ENCODE measurements at places on chromosomes 4 and X.

DNA sequence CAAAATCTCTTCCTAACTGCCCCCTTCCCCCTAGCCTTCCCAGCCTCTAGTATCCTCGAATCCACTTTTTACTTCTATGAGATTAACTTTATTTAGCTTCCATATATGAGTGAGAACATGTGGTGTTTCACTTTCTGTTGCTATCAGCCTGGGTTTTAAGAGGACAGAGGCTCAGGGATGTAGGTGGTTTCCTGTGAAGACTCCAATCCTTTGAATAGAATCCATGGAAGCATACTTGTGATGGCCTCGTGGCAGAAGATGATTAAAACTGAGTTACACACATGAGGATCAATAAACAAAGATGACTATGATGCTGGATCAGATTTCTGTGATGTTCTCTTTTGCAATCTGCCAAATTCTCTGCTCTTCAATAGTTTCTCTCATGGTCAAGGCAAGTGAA is 29.8 kb downstream of the CD99L2 start:
- no peak for DNase-seq

DNA sequence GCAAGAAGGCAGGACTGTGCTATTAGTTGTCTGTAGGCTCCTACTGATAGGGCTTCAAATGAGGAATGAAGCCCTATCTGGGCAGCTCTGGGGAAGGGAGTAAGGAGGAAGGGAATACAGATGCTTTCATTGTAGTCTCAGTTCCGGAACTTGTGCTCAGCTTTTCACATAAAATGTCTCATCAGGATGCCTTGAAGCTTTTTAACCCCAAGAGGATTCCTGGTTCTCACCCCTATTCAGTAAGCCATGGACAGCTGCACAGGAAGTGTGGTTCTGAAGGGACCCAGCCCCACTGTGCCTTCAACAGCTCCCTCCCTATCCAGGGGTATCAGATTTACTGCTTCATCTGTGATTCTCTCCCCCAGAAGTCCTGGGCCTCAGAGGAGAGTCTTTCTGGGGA is 5.0 kb downstream of the ARMCX5 start:
- no peak for DNase-seq

- DNase-seq, result peak; percentile 49
Measured at GRCh38 chr4:42865572-42866189, 26.8 kb upstream of the GRXCR1 start.

GRCh38 chr4:188110741-188111471 is 1.5 kb upstream of the TRIML2 start:
- no peak for DNase-seq

- no peak for DNase-seq
Measured at GRCh38 chr4:151315212-151315886, 10.1 kb downstream of the SH3D19 start.

DNA sequence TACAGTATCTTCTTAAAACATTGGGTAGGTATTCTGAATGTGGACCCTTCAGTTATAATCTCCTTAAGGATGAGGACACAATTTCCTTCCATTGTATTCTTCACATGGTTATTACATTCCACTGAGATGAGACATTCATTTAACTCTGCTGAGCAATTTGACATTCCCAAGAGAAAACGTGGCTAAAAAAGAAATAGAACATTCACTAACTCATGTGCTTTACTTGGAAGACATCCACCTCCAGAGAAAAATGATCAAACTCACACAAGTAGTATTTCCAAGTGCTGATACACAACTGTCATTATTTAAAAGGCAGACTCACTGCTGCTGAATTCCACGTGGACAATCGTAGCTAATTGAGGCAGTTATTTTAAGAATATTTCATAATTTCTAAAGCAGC is 227.9 kb upstream of the ANKRD50 start:
- no peak for DNase-seq

DNA sequence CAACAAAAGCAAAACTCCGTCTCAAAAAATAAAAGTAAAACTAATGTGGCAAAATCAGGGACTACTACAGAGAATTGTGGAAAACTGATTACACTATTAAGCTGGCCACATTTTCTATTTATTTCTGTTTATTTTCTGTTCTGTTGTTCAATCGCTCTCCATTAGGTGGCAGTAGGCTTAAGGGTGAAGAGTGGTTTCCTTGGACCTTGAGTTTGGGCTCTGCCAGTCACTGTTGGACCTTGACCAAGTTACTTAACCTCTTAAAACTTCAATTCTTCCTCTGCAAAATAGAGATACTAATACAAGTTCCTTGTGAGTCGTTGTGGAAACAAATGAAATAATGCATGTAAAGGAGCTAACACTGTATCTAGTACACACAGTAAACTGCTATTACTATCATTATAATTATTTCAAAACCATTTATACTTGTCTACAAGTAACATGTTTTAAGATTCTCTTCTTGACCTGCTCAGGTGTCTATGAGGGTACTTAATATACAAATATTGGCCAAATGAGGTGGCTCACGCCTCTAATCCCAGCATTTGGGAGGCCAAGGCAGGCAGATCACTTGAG is 15.2 kb downstream of the HSD17B11 start:
- no peak for DNase-seq

GRCh38 chr4:11073621-11074051 is 355.1 kb downstream of the HS3ST1 start:
- DNase-seq, result no peak

- peak; percentile 49 for DNase-seq
Measured at GRCh38 chr4:86831262-86832130, 17.7 kb downstream of the SLC10A6 start.

- no peak for DNase-seq
Measured at GRCh38 chrX:68193234-68193633, 240.1 kb downstream of the OPHN1 start.

- DNase-seq, result no peak
Measured at GRCh38 chrX:19673375-19674040, 158.2 kb upstream of the MAP3K15 start.

DNA sequence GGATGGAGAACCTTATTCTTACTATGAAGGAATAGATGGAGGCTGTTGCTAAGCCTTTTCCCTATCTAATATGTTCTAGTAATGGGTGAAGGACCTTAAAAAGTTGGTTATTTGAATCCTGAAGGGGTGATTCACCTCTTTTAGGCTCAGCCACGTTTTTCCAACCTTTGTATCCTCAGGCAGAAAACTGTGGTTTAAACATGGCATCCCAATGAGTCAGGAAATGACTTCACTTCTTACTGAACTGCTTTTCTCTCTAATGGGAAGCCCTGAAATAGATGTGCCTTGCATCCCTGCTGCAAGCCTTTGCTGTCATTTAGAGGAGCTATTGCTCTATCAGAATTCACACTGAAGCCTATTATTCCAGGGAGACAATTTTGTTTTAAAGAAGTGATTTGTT is 191.0 kb upstream of the ARX start:
- no peak for DNase-seq

- DNase-seq, result no peak
Measured at GRCh38 chr4:14345356-14345775, 656.9 kb upstream of the CPEB2 start.

GRCh38 chr4:87026800-87027495 is 92.1 kb downstream of the AFF1 start:
- DNase-seq, result no peak

- DNase-seq, result no peak
Measured at GRCh38 chrX:47180346-47180745, 13.3 kb upstream of the UBA1 start.

DNA sequence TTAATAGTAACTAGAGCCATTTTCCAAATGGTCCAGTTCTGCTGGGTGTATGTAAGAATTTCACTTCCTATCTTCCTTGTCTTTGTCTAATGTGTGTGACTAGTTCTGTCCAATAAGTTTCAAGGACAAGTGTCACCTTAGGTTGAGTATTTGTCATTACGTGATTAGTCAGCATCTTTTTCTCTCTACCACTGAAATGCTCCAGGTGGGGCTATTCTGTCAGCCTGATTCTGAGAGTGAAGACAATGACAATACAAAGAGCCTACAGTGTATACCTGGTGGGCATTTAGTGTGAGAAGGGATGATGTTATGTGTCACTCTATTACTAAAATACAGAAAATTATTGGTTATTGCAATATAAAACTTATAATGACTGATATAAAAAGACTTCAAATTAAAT is 876.3 kb downstream of the C4orf33 start:
- DNase-seq, result no peak

DNA sequence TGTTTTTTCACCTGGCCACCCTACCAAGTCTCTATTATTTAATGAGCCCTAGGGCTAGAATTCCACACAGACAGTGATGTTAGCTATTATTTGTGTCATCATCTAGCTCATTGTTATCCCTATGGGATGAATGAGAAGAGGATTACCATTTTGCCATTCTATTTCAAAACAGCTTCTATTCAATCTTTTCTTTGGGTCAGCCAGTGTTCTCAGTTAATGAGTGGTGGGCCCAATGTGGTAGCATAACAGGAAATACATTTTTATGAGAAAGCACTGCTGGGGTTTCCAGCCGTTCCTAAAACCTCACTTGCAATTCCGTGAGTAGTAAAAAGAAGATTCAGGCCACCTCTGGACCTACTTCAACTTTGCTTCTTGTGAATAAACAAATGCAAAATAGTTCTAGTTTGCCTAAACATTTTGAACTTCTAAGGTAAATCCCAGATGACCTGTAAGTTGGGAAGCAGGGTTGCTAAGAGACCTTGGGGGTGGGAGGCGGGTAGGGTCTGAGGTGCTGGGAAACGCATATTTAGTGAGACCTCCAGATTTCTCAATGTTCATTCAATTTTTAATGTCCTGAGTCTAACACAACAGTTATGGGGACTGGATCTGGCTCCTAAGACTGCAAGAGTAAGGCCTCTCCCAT is 24.8 kb upstream of the CYP2U1 start:
- no peak for DNase-seq

- no peak for DNase-seq
Measured at GRCh38 chr4:112038861-112039260, 106.4 kb upstream of the FAM241A start.

DNA sequence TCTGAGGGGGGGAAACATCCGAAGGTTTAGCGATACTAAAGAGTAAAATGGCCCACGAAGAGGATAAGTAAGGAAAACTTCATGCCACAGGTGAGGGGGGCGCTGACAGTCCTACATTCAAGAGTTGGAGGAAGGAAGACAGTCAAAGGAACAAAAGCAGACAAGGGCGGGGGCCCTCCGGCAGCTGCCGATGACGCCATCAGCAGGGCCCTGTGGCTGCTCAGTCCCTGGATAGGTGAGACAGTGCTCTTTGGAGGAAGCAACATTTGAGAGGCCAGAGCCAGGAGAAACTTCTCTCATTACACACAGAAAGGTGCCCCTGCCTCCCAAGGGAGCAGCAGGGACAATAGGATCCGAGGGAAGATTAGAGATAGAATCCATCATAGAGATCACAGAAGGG is 41.5 kb downstream of the RAB40AL start:
- no peak for DNase-seq

GRCh38 chr4:68717999-68718398 is 47.5 kb upstream of the UGT2B15 start:
- no peak for DNase-seq

DNA sequence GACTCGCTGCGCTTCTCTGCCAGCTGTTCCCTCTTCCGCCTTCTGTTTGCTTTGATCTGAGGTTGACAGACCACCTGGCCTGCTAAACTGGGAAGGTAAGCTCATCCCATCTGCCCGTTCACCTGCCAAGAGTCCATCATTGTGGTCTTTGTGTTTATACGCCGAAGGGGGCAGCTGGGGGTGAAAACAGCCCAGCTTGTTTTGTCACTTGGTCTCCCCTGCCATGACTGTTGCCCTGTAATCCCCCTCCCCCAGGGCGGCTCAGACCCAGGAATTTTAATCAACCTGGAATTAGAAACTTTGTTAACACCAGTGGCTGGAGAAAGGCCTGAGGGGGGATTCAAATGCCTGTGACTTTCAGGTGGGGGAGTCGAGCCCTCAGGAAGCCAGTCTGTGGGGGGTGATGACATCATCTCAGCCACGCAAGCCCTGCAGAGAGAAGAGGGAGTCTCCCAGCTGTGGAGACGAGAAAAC is 333.3 kb downstream of the BCOR start:
- DNase-seq, result no peak

- DNase-seq, result no peak
Measured at GRCh38 chr4:173519111-173520101, 10.6 kb downstream of the HAND2 start.

GRCh38 chr4:175806727-175807126 is 5.3 kb downstream of the GPM6A start:
- DNase-seq, result no peak

- DNase-seq, result no peak
Measured at GRCh38 chrX:9557091-9557490, 92.2 kb downstream of the TBL1X start.

DNA sequence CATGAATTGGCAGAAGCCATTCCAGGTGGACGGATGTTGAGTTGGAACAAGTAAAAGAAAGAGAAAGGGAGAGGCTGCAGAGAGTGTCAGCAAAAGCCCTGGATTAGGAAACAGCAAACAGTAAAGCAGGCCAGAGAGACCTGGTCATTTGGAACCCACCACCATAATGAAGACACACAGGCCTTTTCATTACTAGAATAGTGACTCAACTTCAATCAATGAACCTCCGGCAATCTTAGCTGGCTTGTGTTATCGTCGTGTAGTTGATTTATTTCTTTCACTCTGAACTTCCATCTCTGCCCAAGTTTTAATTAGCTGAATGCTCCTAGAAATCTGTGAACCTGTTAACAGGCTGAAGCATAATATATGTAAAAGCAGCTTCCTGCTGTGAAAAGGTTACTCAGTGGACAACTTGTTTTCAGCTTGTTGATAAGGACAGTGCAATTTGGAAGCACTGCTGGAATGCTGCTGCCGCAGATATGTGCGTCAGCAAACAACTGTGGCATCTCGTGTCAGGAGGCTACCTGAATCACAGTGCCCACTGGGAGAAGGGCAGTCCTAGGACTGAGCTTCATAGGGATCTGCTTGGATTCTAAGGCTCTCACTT is 68.8 kb downstream of the SPANXN4 start:
- no peak for DNase-seq

GRCh38 chrX:8980756-8981155 is 53.2 kb downstream of the FAM9B start:
- no peak for DNase-seq

GRCh38 chr4:41428601-41429279 is 109.2 kb upstream of the LIMCH1 start:
- peak; percentile 51 for DNase-seq

GRCh38 chrX:135393051-135393450 is 28.7 kb upstream of the SMIM10L2A start:
- DNase-seq, result no peak

GRCh38 chr4:172995161-172995560 is 173.4 kb upstream of the GALNT7 start:
- no peak for DNase-seq

DNA sequence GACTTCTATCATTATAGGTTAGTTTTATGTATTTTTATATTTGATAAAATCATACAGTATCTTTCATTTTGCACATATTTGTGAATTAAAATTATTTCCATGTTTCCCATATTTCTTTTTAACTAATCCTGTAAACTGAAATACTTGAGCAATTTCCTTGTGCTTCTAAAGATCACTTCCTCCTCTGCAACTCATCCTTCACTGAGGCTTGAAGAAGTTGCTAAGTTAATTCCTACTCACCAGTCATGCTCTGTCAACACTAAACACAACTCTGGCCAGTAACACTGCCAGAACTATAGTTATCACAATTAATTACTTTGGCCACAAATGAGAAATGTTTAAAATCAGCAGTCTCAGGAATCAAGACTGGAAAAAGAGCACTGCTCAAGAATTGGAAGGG is 6.7 kb downstream of the SPATA4 start:
- DNase-seq, result no peak

All from NCI-H187 treated with DMSO at 0.1 percent for 48 hours (cell line).